ENCODE measurements at places on chromosomes 13 and 19.

GRCh38 chr19:35165200-35166058, 10.9 kb downstream of the FXYD5 start:
- DNase-seq: no peak

- DNase-seq: no peak
Observed at GRCh38 chr19:22532388-22533300, 101.5 kb upstream of the ZNF492 start.

GRCh38 chr13:78600280-78600883, 3.0 kb downstream of the POU4F1 start:
- no peak for DNase-seq

GRCh38 chr13:113275387-113275786, 21.7 kb upstream of the LAMP1 start:
- DNase-seq: no peak

- no peak for DNase-seq
Observed at GRCh38 chr13:93422980-93423543, 196.5 kb downstream of the GPC6 start.

- no peak for DNase-seq
Observed at GRCh38 chr19:37362733-37363132, 8.2 kb upstream of the ZNF527 start.

GRCh38 chr13:88979465-88980175, 1308.4 kb downstream of the SLITRK5 start:
- DNase-seq: no peak

- no peak for DNase-seq
Observed at GRCh38 chr13:49669735-49670309, 21.5 kb downstream of the EBPL start.

GRCh38 chr13:111893607-111894443, 173.1 kb upstream of the SOX1 start:
- no peak for DNase-seq

GRCh38 chr13:95471960-95472359, 80.6 kb upstream of the CLDN10 start:
- no peak for DNase-seq

DNA sequence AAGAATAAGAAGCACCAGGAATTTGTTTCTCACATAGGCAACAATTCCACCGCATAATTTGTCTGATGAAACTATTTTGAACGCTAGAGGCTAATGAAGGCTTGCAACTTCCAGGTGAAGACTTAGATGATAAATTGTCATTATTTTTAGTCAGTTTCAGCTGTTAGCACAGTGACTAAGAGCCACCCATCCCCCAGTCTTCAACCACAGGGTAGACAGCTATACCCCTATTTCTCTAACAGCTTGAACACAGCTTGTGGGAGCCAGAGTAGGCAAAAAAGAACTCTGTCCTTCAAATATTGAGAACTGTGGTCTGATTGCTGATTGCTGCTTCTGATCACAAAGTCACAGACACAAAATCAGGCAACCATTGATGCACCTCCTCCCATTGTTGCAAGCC, 1124.8 kb upstream of the PRR20A start:
- no peak for DNase-seq

DNA sequence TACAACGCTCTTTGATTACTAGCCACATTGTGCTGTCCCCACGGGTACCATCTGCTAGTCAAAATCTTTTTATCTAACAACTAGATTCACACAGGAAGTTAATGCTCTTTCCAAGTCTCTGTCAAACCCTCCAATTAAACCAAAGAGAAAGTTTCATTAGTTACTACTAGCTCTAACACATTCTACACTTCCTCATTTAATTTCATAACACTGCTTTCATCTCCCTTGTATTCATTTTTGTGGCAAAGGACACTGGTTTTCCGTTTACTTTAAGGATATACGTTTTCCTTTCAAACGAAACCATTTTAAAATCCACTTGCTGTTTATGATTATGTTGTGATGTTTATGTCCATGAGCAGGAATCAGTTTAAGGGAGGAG, 5.3 kb downstream of the DYRK1B start:
- no peak for DNase-seq

GRCh38 chr13:35855531-35856019, 275.6 kb downstream of the DCLK1 start:
- DNase-seq: no peak

DNA sequence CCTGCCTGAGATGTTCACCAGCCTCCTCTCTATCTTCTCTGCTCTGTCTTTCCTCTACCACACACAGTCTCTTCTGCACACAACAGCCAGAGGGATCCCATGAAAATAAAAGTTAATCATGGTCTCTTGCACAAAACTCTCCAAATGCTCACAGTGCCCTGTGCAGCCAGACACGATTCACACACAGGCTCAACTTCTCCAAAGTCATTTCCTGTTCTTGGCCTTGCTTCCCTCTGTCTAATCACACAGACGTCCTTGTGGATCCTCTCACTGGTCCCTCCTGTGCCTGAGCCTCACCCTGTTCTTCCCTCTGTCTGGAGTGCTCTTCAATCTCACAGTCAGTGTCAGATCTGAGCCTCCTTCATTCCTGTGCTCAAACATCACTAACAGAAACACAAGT, 7.8 kb downstream of the SIGLEC12 start:
- DNase-seq: no peak

DNA sequence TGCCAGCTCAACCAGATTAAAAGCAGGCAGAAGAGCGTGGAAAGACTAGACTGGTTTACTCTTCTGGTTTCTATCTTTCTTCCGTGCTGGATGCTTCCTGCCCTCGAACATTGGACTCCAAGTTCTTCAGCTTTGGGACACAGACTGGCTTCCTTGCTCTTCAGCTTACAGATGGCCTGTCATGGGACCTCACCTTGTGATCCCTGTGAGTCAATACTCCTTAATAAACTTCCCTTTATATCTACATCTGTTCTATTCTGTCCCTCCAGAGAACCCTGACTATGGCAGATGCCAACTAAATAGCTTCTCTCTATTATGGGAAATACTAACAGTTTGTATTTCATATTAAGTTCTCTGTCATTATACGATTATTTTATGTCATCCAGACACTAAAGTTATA, 609.1 kb downstream of the LMO7 start:
- DNase-seq: no peak

DNA sequence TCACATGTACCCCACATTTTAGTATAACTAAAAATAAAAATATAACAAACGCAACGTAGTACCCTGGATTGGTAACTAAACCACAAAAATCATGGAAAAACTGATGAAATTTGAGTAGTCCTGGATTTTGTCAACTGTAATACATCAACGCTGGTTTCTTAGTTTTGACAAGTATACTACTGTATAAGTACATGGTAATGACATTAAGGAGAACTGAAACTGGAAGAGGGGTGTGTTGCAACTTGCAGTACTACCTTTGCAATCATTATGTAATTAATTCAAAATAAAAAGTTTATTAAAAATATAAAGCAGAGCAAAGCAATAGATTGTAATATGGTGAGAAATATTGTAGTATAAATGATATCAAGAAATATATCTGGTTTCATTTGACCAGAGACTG, 1158.0 kb upstream of the SPRY2 start:
- DNase-seq: no peak

DNA sequence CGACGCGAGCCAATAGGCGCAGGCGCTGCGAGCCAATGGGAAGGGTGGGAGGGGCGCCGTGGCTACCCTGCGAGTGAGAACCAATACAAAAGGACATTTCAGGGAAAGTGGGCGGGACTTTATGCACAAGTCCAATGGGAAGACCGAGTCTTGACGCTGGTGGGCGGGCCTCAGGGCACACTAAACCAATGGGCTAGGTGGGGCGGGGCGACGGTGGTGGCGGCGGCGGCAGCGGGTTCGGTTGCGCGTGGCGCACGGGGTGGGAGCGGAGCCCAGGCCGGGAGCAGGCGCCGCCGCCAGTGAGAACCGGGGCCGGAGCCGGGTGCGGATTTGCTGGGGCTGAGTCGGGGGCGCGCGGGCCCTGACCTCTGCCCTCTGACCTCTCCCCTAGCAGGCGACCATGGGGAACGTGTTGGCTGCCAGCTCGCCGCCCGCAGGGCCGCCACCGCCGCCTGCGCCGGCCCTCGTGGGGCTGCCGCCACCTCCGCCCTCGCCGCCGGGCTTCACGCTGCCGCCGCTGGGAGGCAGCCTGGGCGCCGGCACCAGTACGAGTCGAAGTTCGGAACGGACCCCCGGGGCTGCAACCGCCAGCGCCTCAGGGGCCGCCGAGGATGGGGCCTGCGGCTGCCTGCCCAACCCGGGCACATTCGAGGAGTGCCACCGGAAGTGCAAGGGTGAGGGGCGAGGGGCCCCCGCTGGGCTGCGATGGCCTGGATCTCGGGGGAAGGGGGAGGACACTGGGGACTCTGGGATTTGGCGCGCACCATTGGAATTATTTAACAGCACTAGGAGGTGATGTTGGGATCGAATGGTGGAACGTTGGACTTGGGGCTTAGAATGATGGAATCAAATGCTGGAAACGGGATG, at the start of gene TOMM40:
TOMM40 (plus strand) TSS at position 239 of the 867 bp plus-strand sequence; CDS start at position 401, 162 bp downstream.
- DNase-seq: no peak

- DNase-seq: peak; percentile 51
Observed at GRCh38 chr19:35644987-35645679, 3.0 kb upstream of the COX6B1 start.

DNA sequence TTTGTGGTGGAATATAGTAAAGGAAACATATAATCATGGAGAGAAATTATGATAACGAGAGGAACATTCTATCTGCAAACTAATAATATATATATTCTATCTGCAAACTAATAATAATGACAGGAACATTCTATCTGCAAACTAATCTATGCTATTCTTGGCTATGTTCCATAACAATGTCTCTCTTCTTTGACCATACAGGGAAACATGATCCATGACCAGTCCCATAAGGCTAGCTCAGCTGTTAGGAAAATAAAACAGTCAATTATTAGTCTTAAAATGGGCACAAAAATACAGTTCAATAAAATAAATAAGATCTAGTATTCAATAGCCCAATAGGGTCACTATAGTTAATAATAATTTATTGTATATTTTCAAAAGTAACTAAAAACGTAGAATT, 707.8 kb upstream of the PCDH20 start:
- no peak for DNase-seq

GRCh38 chr13:93848247-93848646, 621.6 kb downstream of the GPC6 start:
- no peak for DNase-seq

- no peak for DNase-seq
Observed at GRCh38 chr19:49850221-49850486, 805 bp upstream of the PTOV1 start.

DNA sequence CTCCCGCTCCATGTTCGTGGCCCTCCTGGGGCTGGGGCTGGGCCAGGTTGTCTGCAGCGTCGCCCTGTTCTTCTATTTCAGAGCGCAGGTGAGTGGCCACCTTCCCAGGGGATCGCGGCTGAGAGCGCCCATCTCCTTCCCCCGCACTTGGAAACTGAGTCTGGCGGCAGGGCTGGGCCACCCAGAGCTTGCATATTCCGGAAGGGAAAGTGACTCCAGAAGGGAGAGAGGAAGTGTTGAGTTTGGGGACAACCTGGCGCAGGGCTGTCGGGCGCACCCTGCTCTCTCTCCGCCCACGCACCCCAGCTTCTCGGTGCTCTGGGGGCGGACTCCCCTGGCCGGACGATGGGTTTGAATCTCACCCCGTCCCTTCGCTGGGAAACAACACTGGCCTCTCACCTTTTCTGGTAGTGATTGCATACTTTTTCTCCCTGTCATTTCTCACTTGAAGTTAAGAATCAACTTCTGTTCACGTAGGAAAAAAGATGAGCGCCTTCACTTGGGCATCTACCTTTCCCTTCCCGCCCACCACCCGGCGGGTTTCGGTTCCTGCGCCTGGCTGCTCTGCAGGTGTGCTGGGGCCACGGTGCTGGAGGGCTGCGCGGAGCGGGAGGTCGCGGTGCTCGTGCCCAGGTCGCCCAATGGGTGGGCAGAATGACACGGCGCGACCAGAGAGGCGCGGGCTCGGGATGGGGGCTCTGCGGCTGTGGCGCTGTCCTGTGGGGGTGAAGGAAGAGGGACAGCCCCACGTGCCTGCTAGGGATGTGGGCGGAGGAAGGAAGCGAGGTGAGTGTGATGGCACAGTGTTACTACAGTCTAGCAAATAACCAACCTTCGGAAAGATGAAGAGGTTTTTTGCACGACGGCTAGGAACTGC, 721 bp downstream of the TNFSF11 start:
- peak; percentile 40 for DNase-seq

DNA sequence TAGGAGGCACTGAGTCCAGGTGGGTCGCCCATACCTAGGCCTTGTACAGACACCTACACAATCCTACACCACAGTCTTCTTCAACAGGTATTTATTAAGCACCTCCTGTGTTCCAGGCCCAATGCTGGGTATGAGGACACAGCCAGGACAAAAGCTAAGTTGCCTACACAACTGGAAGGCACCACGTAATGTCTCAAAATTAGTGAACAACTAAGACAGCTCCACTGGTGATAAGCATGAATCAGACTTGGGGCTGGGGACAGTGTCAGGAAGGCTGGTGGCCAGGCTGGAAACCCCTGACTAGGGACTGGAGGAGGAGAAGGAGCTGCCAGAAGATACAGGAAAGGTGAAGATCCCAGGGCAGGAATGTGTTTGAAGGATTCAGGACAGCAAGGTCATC, 2.4 kb downstream of the SMIM24 start:
- DNase-seq: no peak

GRCh38 chr19:33532859-33533460, 11.4 kb upstream of the PEPD start:
- DNase-seq: no peak

- no peak for DNase-seq
Observed at GRCh38 chr13:49221590-49221965, 1.4 kb downstream of the MLNR start.

DNA sequence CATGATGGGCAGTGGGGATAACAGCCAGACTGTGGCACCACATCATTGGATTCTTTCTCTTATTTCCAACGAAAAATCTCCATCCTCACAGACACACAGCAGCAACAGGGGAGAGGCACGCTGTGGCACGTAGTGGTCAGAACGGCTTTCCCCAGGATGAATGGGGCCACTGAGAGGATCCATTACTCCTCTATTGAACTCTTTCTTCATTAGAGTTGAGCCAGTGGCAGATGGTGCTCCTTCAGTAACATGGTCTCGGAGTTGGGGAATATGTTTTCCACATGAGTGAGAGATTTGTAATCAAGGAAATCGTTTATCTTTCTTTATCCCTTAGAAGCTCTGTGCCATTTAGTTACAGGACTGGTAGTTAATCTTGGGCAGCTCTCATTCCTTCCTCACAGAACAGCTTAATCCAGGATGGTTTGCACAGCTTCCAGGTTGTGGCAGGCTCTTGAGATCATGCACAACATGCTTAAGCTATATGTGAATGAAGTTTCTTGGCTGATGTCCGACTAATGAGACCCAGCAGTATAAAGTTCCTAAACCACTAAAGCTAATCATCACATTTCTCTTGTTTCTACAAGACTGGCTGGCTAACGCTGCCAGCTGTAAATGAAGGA, 180.5 kb upstream of the SLC10A2 start:
- no peak for DNase-seq

GRCh38 chr13:80251403-80251802, 89.5 kb downstream of the SPRY2 start:
- no peak for DNase-seq

- DNase-seq: no peak
Observed at GRCh38 chr13:111915104-111915551, 151.8 kb upstream of the SOX1 start.
